Thoracic aorta (tissue), 2 donors: ENCODE measurements at places on chromosomes 16 and 17. TPM values are rescaled to one million over a fixed set of nuclear protein-coding genes. Genes with fewer than 3 reads are reported as not detected.

HSD11B2 gene
- not detected for total RNA-seq

GRCh38 chr16:27254262-27254811, 14.2 kb downstream of the NSMCE1 start:
- no peak for DNase-seq

DNA sequence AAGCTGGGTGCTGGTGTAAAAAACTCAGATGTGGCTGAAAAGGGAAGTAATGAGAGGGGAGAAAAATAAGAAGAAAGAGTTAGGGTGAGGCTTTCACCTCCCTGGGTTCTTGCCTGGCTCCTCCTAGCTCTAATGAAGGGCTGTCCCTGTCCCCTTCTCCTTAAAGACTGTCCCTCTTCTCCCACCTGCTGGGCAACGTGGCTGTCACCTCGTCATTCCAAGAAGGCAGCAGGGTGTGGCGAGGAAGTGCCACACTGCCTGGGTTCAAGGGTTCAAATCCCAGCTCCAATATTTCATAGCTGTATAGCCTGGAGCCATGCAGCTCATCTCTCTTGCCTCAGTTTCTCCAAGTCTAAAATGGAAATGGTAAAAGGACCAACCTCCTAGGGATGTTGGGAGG, 122.5 kb upstream of the CACNG5 start:
- DNase-seq, result no peak

DGKE gene
- 8.7 TPM for total RNA-seq

GRCh38 chr17:61422116-61422799, 22.6 kb downstream of the TBX2 start:
- DNase-seq, result no peak

DNA sequence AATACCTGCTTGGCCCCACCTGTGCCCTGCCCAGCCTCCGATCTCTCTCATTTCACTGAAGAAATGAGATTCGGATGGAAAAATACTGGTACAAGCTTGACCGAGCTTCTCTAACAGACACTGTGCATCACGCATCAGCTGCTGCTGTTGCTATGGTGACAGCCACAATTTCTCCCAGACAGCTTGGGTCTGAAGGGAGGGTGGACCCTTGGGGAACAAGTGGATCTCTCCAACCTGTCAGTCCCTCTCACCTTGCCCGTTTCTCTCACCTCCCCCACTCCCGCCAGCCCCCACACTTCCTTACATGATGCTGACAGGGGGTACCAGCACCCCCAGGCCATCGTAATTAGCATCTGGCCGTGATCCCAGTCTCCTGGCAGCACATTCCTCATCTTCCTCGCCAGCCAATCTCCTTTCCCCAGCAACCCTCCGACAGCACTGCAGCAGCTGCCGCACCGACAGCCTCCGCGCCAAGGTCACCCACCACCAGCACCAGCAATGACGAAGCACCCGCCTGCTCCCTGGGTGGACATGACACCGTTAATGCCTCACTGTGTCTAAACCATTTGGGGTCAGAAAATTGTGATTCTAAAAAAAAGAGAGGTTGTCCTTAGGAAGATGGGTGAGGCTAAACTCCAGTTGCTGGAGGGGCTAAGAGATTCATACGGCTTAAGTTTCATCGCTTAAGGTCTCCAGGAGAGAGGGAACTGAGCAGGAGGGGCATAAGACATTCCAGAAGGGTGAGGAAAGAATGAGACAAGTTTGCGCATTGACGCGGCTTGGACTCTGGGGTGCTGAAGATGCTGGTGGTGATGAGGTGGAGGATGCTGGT, 58.6 kb upstream of the TNRC6A start:
- peak; percentile 60 for DNase-seq

- no peak for DNase-seq
Observed at GRCh38 chr17:12421646-12422306, 243.9 kb upstream of the MYOCD start.
